ENCODE measurements at places on chromosomes 7 and 10.

DNA sequence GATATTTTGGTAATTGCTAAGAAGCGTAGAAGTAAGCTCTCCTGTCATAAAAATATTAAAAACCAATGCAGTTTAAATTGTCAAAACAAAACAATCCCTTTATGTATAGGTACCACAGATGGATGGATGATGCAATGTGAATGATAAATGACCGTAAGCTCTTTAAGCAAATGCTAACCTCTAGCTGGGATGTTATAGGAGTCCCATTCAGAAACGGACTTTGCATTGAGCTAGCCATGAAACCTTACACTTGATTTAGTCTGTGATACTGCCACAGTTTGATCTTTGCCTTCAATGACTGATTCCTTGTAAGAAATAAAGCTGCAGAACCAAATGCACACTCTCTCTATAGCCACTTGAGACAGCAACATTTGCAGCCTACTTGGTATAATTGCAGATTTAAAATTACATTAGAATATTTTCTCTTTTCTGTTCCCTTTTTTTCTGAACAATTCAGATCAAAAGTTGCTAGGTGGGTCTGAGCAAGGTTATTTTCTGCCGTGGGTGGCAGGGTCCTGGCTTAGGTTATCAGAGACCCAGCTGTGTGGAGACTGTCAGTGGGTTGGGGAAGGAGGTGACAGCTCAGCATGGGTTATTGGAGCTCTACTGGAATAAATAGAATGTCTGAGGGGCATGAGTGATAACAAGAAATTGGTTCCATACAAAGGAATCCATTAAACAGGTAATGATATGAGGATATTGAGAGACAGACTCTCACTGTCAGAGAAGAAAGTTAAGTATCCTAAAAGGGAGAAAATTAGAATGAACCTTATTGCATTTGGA lies 258.8 kb upstream of the CDC14C start:
- no peak for DNase-seq

DNA sequence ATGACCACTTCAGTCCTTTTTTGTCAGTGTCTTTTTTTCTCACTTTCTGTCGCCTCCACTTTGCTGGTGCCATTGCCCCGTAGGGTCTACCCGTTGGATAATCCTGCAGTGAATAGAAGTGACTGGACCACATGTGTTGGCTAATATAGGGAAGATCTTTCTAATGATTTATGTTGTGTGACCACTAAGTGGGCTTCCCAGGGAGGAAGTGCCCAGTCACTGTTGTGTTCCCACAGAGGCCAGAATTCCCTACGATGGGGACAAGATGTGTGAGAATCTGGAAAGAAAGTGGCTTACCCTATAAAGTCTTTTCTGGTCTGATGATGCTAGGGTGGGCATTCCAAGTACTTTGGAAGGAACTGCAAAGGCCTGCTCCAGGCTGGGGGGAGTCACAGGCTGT lies 28.4 kb upstream of the SMC3 start:
- no peak for DNase-seq

- DNase-seq = no peak
These were observed 505.6 kb downstream of the HTR7 start for GRCh38 chr10:90352288-90352687.

GRCh38 chr10:70715853-70716795 lies 43.8 kb downstream of the ADAMTS14 start:
- peak; percentile 28 for DNase-seq

- DNase-seq = no peak
These were observed 50.0 kb upstream of the CELF2 start for GRCh38 chr10:10967581-10968256.

GRCh38 chr7:7739204-7740036 lies 21.0 kb upstream of the RPA3 start:
- DNase-seq = no peak

DNA sequence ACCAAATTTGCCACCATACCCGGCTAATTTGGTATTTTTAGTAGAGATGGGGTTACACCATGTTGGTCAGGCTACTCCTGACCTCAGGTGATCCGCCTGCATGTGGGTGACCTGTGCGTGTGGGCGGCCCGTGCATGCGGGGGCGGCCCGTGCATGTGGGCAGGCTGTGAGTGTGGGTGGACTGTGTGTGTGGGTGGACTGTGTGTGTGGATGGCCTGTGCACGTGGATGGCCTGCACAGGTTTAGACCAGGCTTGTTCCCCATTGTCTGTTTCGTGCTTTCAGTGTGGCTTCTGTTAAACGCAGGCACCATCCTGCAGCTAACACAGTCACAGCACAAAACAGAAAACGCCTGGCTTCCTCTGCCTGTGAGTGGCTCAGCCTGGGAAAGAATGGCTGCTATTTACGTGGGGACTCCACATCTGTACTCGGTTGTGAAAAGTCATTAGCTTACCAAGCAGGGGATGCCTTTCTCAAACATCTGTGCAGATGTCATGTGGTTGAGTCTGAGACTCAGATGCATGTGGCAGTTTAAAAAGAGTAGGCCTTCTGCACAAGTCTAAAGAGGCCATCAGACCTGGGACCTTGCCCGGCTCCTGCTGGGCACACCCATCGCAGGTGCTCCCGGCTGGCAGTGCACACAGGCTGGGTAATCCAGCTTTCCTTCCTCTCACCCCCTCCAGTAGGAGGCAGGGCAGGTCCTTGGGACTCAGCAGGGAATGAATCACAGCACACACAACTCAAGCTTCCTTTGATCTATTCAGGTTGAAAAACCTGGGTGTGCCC lies 91.6 kb downstream of the COBL start:
- DNase-seq = no peak

DNA sequence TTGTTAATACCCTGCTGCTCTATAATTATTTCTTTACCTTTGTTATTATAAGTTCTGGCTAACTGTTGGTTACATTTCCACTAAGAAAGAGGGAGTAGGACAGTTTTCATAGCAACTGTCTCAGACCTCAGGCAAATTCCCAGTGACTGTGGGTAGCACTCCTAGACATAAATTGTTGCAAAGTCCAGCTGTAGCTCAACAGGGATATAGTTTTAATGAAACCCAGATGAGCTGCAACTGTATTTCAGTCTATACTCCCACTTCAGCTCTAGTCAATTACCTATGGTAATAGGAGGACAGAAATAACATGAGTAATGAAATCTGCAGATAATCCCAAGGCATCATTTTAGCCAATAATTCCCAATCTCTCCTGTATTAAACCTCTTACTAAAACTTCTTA lies 103.0 kb upstream of the SEMA3A start:
- DNase-seq = no peak

GRCh38 chr7:98616381-98617050 lies 569 bp upstream of the NPTX2 start:
- no peak for DNase-seq

GRCh38 chr10:112784022-112784461 lies 166.0 kb upstream of the TCF7L2 start:
- no peak for DNase-seq

DNA sequence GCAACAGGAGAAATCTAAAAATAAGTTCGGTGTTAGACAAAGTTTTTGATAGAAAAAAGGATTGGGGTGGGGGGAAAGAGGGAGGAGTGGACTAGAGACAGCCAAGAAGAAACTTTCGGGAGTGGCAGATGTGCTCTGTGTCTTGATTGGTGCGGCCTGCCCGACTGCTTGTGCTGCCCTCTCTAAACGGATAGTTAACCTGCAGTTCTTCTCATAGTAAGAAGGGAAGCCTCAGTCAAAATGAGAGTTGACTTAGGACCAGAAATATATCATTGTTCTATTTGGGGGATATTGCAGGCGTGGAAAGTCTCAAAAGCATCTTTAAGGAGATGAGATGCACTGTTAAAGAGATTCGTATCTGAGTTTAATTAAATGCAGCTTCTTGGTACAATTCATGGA lies 39.3 kb downstream of the UBE3C start:
- no peak for DNase-seq

DNA sequence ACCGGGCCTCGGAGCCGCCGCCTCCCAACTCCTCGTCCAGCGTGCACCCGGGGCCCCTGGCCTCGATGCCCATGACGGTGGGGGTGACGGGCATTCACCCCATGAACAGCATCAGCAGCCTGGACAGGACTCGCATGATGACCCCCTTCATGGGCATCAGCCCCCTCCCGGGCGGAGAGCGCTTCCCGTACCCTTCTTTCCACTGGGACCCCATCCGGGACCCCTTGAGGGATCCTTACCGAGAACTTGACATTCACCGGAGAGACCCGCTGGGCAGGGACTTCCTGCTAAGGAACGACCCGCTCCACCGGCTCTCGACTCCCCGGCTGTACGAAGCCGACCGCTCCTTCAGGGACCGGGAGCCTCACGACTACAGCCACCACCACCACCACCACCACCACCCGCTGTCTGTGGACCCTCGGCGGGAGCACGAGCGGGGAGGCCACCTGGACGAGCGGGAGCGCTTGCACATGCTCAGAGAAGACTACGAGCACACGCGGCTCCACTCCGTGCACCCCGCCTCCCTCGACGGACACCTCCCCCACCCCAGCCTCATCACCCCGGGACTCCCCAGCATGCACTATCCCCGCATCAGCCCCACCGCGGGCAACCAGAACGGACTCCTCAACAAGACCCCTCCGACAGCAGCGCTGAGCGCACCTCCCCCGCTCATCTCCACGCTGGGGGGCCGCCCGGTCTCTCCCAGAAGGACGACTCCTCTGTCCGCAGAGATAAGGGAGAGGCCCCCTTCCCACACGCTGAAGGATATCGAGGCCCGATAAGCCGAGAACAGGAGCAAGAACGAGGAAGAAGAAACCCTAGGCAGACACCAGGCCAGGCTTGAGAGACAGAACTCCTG lies 341.5 kb upstream of the GALNT17 start:
- no peak for DNase-seq

GRCh38 chr10:99292159-99292558 lies 37.0 kb upstream of the CNNM1 start:
- DNase-seq = no peak

DNA sequence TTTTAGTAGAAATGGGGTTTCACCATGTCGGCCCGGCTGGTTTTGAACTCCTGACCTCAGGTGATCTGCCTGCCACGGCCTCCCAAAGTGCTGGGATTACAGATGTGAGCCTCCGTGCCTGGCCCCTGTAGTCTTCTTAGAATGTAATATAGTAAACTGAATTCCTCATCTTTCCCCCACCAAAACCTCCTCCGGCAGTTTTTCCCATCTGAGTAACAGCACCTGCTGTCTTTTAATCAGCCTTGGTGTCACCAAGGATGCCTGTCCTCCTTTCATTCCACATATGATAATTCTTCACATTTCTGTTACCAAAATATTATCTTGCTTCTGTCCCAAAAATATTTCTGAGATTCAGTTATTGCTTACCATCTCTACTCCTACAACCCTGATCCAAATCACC lies 80.2 kb downstream of the ZEB1 start:
- no peak for DNase-seq

DNA sequence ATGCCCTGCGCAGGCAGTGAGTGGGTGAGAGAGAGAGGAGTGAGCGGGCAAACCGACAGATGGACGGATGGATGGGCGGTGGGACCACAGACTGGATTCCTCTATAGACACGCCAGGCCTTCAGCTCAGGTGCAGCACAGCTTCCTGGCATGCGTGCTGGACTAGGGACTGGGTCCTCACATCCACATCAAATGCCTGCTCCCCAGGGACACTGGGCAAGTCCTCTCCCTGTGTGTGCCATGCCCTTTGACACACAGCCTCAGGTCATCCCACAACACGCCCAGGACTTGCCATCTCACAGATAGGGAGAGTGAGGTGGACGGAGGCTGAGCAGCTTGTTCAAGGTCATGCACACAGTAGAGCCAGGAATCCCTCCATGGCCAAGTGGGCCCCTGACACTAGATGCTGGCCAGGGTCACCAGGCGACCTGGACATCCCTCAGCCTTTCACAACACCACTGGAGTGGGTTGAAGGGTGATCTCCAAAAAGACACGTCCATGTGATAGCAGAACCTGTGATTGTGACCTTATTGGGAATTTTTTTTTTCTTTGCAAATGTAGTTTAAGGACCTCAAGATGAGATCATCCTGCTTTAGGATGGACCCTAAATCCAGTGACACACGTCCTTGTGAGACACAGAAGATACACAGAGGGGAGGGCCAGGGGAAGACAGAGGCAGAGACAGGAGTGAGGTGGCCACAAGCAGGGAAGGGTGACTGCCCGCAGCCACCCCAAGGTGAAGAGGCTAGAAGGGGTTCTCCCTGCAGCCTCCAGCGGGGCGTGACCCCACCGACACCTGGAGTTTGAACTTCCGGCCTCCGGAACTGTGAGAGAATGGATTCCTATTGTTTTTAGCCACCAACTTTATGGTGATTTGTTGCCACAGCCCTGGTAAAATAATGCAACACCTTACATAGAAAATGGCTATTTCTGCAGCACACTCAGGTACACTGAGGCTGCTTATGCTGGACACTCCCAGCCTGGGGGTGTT lies 155.0 kb upstream of the CHST15 start:
- DNase-seq = no peak

GRCh38 chr10:29144126-29144525 lies 144.7 kb upstream of the LYZL1 start:
- no peak for DNase-seq

GRCh38 chr7:88344956-88345832 lies 38.5 kb upstream of the STEAP4 start:
- no peak for DNase-seq

GRCh38 chr7:158029509-158029908 lies 558.1 kb downstream of the PTPRN2 start:
- DNase-seq = no peak

- no peak for DNase-seq
These were observed 50.0 kb upstream of the FAM20C start for GRCh38 chr7:142248-142941.

- DNase-seq = no peak
These were observed 7.4 kb downstream of the NOD1 start for GRCh38 chr7:30471205-30471604.

DNA sequence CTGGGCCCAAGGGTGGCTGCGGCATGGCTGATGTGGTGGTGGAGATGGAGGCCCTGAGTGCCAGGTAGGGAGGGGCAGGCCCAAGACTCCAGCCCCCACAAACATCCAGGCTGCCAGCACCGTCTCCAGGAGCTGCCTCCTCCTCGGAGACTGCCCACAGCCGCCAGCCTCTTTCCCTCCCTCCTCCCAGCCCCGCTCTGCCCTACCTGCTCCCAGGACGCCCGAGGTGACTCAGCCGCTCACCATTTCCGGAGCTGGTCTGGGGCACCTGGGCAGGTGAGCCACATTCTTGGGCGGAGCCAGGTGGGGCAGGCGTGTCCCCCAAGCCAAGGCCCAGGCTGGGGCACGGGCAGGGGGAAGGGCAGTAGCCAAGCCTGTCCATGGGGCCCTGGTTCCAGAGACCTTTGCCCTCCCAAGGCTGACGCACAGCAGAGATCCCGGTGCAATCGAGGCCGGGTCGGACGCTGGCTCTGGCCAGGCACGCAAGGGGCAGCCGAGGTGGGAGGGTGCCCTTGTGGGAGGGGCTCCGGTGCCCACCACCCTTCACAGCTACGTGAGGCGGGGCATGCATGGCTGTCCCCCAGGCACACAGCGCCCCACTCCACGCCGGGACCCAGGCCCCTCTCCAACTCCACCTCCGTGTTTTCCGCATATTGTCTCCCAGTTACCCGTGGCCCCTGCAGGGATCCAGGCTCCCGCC lies 8.8 kb downstream of the ADAP1 start:
- DNase-seq = no peak

GRCh38 chr7:17601921-17602320 lies 303.5 kb downstream of the AHR start:
- DNase-seq = no peak
